ENCODE measurements at places on chromosomes 3 and 15.

- no peak for DNase-seq
Observed at GRCh38 chr15:62770111-62770660, 272.4 kb upstream of the TPM1 start.

GRCh38 chr3:127573912-127574311 is 16.6 kb downstream of the TPRA1 start:
- no peak for DNase-seq

DNA sequence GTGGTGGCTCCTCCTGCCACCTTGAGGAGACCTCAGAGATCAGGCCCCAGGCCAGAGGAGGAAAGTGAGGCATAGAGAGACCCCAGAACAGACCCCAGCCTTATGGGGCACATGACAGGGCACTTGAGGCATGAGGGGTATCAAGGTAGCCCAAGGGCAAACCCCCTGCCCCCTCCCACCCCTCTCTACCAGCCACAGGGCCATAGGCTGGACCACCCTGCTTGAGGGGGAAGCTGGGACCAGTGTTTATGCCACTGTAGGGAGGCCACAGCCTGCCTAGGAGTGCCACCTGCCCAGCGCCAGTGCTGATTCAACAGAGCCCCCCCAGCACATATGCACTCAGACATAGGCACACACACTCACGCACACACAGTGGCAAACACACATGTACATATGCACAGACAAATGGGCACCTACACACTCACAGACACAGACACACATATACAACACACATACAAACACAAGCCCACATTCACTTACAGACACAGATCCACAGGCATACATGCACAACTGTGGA is 10.3 kb downstream of the MYL3 start:
- DNase-seq = peak; percentile 45

- DNase-seq = no peak
Observed at GRCh38 chr3:193262707-193263106, 21.7 kb downstream of the PLAAT1 start.

DNA sequence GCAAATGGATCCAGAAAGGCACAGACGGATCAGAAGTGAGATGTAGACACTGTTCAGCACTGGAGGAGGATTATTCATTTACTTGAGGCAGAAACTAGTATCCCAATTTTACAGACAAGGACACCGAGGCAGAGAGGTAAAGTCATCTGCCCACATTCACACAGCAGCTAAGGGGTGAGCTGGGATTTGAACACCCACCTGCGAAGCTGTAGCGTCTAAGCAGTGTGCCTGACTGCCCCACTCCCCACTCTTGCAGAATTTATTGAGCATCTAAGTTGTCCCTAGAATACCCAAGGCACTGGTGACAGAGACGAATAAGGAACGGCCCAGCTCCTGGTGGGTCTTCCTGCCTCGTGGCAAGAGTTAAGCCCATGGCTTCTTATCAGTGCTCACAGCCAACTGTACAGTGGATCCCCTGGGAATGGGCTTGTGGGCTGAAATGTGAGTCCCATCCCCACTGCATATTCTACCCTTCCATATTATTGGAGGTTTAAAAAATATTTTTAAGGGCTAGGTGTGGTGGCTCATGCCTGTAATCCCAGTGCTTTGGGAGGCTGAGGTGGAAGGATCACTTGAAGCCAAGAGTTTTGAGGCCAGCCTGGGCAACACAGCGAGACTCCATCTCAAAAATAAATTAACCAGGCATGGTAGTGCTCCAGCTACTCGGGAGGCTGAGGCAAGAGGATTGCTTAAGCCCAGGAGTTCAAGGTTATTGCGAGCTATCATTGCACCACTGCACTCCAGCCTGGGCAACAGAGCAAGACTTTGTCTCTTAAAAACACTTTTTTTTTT is 77.6 kb downstream of the IQSEC1 start:
- DNase-seq = peak; percentile 57

GRCh38 chr15:26887926-26888666 is 21.2 kb downstream of the GABRA5 start:
- DNase-seq = no peak

GRCh38 chr3:124597273-124597672 is 133.0 kb upstream of the UMPS start:
- no peak for DNase-seq

- DNase-seq = no peak
Observed at GRCh38 chr3:123679712-123680386, 95.0 kb upstream of the HACD2 start.

DNA sequence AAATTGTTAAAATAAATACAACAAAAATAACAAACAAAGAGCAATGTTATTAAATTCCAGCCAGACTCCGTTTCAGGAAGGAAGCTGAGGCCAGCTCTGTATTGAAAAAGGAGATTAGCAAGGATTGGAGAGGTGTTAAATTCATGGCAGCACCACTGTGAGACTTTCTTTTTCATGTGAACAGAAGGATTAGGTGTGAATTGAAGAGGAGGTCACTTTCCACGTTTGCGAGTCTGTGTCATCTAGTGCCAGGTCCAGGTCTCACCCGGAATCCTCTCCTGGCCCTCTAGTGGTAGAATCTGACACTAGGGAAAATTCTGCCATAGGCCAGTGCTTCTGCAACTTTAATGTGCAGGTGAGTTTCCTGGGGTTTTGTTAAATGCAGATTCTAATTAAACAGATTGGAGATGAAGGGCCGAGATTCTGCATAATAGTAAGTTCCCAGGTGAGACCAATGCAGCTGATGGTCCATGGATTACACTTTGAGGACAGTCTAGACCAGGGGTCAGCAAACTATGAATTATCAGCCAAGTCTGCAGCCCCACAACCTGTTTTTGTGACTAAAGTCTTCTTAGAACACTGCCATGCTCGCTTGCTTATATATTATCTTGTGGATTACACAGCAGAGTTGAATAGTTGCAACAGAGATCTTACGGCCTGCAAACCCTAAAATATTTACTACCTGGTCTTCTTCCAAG is 9.2 kb upstream of the SLC6A1 start:
- no peak for DNase-seq

- DNase-seq = no peak
Observed at GRCh38 chr3:138907539-138907938, 39.4 kb downstream of the FOXL2 start.

DNA sequence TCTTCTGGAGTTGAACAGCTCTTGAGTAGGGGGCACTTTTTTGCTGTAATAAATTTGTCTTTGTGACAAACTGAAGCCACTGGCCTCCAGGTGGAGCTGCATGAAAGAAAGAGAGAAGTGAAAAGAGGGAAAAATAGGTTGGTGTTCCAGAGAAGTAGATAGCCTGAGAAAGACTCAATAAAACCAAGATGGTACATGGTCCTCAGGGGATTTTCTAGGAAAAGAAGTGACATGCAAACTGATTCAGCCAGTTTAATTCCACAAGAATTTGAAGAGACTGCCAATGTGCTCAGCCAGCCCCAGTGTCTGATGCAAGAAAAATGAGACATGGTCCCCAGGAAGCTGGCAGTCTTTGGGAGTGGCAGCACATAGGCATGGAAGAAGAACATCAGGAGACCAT is 152.7 kb downstream of the CD47 start:
- no peak for DNase-seq

GRCh38 chr15:40952301-40952900 is 870 bp upstream of the CHAC1 start:
- no peak for DNase-seq

DNA sequence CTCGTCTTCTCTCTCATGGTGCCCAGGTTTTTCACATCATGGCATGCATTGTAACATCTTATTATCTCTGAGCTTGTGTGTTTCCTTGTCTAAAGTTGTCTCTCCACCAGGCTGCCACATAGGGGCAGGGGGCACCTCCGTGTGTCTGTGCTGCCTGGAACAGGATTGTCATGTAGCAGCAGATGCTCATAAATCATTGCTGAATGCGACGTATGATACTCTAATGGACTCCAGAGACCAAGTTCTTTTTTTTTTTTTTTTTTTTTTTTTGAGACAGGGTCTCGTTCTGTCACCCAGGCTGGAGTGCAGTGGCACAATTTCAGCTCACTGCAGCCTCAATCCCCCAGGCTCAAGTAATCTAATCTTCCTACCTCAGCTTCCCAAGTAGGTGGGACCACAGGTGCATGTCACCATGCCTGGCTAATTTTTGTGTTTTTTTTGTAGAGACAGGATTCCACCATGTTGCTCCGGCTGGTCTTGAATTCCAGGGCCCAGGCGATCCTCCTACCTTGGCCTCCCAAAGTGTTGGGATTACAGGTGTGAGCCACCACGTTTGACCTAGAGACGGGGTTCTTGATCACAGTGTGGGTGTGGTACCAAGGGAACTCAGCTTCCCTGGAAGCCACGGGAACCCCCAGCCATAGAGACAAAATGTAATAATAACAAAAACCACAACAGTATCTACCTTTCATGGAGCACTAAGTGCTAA is 4.7 kb upstream of the DNASE1L3 start:
- no peak for DNase-seq

DNA sequence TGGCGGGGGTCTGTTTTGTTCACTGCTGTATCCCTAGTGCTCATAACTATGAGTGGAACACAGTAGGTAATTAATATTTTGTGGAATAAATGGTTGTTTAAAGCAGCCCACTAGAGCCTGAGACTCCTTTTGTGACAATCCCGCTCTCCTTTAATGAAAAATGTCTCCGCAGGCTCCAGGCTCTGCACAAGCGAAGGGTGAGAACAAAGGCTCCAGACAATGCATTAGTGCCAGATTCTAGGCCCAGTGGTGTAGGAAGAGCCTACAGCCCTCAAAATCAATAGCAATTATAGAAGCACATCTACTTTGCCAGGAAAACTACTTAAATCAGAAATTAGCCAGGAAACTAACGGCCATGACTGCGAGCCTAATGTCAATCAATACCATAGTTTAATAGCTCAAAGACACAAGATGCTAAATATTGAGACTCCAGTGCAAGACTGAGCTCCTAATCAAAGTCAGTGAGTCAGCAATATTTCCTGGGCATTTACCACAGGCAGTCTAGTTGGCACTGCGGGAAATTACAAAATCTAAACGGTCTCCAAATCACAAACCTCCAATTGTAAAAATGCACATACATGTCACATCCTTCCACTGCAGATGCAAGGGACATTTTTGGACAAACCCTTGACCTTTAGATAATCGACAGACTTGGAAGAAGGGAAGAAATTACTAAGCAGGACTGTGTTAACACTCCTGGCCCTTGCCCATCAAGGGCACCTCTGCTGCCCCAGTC is 2.3 kb downstream of the ANXA2 start:
- no peak for DNase-seq

GRCh38 chr3:49721896-49722781 is 1.6 kb downstream of the GMPPB start:
- DNase-seq = peak; percentile 57

- DNase-seq = no peak
Observed at GRCh38 chr3:136783708-136784191, 31.6 kb upstream of the STAG1 start.

GRCh38 chr3:196111939-196112386 is 30.1 kb upstream of the TFRC start:
- DNase-seq = no peak

- DNase-seq = peak; percentile 47
Observed at GRCh38 chr15:74170875-74171578, 2.5 kb upstream of the ISLR start.

DNA sequence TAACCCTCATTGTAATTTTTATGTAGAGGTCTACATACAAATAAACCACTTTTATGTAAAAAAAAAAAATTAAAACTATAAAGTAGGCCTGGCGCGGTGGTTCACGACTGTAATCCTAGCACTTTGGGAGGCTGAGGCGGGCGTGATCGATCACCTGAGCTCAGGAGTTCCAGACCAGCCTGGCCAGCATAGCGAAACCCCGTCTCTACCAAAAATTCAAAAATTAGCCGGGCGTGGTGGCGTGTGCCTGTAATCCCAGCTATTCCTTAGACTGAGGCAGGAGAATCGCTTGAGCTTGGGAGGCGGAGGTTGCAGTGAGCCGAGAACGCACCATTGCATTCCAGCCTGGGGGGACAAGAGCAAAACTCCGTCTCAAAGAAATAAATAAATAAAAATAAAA is 766 bp upstream of the SLC12A6 start:
- DNase-seq = no peak

DNA sequence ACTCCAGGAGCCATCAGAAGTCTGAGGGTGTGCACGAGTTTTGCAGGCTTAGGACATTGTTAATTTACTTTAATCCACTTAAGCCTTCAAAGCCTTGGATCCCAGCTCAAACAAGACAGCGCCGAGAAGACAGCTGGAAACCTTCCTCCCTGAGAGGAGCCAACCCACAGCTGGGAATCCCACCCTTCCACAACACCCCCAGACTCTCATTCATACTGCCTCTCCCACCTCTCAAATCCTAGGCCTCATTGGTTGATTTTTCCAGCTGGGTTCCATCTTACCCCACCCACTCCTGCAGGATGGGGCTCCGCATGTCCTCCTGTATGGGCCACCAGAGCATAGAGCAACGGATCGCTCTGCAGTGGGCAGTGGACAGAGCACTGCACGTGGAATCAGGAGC is 80.4 kb downstream of the SEMA5B start:
- no peak for DNase-seq

DNA sequence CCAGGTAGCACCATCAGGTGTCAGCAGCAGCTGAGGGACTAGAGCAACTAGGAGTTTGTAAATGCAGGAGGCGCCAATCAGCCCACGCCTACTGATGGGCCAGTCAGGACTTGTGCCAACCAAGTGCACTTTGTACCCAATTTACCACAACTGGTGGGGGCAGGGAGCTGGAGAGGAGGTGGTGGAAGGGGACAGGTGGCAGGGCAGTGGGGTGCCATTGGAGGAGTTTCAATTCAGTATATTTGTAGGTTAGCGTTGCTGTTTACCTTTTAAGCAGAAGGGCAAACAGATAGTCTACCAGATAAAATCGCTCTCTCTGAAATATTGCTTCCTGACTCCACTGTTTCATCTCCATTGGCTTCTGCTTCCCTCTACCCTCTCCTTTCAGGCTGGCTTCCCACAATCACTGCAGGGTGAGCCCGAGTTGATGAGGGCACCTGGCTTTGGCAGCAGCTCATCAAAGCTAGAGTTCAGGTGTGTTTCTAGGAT is 75.7 kb downstream of the TRIM69 start:
- DNase-seq = no peak

GRCh38 chr3:86658876-86659275 is 332.1 kb downstream of the VGLL3 start:
- DNase-seq = no peak

DNA sequence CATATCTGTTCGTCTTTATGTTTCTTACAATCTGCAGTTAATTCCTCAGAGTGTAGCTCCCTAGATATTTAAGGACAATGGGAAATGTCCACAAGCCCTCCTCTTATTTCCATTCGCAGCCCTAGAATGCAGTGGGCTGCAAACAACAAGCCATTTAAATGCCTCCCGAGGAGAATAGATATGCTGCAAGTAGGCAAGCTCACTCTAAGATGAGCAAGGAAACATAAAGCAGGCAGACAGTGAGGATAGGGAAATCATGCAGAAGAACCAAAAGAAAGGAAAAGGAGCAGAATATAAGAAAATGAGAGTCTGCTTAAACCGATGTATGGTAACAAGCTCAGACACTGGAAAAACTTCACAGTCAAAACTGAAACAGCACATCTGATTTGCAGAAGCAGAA is 561.9 kb downstream of the GBE1 start:
- DNase-seq = no peak

- DNase-seq = no peak
Observed at GRCh38 chr3:105137911-105138310, 228.8 kb upstream of the ALCAM start.

Measured in activated effector memory CD4-positive, alpha-beta T cell treated with anti-CD3 and anti-CD28 coated beads, Interleukin-2, amount 50 U/mL, for 16 hours (primary cell).